ENCODE measurements at places on chromosomes 3 and 15.

DNA sequence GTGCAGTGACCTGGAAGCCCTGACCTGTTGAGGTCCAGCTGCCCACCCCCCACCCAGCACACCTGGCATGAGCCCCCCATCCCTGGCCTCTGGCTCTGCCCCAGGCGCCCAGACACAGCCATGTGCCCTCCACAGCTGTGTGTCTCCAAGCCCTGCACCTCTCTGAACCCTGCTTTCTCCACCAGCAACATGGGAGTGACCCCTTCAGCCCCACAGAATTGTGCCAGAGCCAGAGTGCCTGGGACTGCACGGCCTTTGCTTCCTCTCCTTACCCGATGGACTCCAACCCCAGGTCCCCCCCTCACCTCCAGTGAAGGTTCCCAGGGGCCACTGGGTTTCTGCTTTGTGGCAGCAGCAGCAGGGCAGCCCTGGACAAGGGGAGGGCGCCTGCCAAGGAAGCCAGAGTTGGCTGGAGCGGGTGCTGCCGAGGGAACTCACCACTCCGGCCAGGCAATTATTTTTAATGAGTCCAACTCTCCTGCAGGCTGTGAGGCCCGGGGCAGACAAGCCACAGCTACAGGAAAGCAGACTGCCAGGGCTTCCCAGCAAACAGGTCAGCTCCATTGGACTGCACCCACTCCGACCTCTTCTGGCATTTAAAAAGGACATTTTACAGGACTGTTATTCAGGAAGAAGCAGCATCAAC is 24.1 kb downstream of the PRR20G start:
- H3K27ac ChIP-seq = no peak overlapping the region
- no peaks in the 10 kb centered on the region for H3K27me3 ChIP-seq
- H3K4me3 ChIP-seq = no peak overlapping the region

- no peaks in the 10 kb centered on the region for H3K36me3 ChIP-seq
- no peak for DNase-seq
- H3K27ac ChIP-seq = no peak overlapping the region
- peaks cover 8% of the 10 kb centered on the region for H3K4me1 ChIP-seq
Observed at GRCh38 chr15:99409560-99409959, 156.2 kb upstream of the MEF2A start.

DNA sequence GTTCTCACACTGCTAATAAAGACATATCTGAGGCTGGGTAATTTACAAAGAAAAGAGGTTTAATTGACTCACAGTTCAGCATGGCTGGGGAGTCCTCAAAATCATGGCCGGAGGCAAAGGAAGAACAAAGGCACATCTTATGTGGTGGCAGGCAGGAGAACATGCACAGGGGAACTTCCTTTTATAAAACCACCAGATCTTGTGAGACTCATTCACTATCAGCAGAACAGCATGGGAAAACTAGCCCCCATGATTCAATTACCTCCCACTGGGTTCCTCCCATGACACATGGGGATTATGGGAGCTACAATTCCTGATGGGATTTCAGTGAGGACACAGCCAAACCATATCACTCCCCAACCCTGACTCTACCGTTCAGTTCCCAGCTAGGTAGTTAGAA is 59.7 kb upstream of the MINAR1 start:
- no peaks in the 10 kb centered on the region for H3K4me1 ChIP-seq
- H3K27me3 ChIP-seq = no peaks in the 10 kb centered on the region
- no peak for DNase-seq
- no peak overlapping the region for H3K27ac ChIP-seq
- H3K36me3 ChIP-seq = no peaks in the 10 kb centered on the region
- H3K4me3 ChIP-seq = no peak overlapping the region

DNA sequence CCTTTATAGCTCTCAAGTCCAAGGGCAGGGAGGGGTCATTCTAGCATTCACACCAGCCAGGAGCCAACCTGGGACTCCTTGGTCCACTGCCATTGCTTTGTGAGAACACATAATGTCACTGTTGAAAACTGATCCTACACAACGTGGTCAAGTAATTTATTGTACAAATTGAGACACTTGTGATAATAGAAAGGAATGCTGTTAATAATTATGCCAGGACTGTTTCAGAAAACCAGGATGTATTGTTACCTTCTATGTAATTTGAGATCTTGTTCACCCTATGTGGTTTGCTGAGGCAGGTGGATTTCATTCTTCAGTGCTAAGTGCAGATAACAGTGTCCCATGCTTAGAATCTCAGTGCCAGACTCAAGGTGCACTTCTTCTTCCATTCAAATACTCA is 33.3 kb downstream of the TMCO5A start:
- no peaks in the 10 kb centered on the region for H3K4me1 ChIP-seq
- no peaks in the 10 kb centered on the region for H3K27me3 ChIP-seq
- DNase-seq = no peak
- H3K4me3 ChIP-seq = no peak overlapping the region
- no peak overlapping the region for H3K27ac ChIP-seq

DNA sequence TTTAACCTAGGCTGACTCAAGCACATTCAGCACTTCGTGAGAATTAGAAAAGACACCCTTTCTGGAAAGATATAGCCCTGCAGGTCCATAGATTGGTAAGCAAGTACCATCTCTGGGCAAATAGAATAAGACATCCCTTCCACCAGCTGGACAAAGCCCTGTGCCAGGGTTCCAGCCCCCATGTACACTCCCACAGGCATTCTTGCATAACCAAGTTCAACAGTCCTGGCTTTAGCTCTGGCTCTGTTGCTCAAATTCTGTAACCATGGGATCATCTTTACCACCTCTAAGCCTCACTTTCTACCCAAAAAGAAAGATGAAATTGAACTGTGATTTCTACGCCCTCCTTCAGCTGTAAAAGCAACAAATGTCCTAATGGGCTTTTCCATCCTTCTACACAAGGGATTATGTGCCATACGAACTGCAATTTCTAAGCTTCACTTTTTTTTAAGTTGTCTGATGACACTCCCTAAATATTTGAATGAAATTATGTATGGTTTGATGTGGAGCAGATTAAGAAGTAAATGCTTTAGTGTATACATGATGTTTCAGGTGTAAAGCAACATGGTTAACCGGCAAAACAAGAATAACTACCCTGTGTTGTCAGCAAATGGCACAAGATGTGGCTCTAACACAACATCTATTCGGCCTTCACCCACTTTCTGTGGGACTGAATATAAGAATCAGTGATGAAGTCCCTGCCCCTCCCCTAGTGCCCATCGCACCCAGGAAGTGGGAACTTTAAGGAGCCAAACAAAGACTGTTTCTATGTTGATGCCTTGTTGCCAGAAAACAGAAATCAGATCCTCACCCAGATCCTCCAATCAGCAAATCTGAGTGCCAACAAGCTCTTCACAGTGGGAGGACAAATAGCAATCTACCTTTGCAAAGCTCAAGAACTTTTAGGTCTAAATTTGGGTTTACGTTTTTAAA is 165.7 kb downstream of the P3H2 start:
- no peaks in the 10 kb centered on the region for H3K27me3 ChIP-seq
- no peaks in the 10 kb centered on the region for H3K36me3 ChIP-seq
- no peak overlapping the region for H3K4me3 ChIP-seq
- DNase-seq = no peak

GRCh38 chr15:66859688-66860253 is 157.7 kb downstream of the SMAD6 start:
- no peak overlapping the region for H3K4me3 ChIP-seq
- no peak overlapping the region for H3K27ac ChIP-seq
- H3K4me1 ChIP-seq = peaks cover 4% of the 10 kb centered on the region
- no peaks in the 10 kb centered on the region for H3K36me3 ChIP-seq
- DNase-seq = no peak
- H3K27me3 ChIP-seq = no peaks in the 10 kb centered on the region

DNA sequence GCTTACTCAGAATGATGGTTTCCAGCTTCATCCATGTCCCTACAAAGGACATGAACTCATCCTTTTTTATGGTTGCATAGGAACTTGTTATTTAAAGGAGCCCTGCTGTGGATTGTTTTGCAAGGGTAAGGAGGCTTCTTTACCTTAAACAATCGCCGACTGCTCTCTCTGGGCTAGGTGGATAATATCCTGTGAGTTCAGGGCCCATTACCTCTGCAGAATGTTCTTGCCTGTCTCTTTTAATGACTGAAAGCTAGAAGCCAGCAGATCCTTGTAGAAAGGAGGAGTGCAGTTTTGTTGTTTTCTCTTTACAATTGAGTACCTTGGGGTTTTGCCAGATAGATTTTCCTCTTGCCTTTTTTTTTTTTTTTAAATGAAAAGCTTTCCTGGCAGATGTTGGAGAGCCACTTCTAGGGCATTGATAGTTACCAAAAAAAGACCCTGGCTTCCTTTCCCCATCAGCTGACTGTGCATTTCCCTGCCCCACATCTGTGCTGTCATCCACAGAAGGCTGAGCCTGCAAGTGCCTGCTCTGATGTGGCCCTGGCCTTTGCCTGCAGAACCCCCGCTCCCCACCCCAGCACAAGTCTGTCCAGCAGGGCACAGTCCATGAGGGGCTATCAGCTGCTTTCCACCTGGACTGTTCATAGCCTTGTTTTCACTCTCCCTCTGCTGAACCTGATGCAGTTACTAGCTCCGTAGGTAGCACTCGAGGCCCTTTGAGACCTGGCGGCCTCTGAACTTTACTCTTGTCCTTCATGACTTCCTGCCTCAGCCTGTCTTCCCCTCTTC is 113.1 kb downstream of the CHCHD6 start:
- peak; percentile 34 for DNase-seq
- no peak overlapping the region for H3K4me3 ChIP-seq
- H3K27ac ChIP-seq = peak overlapping the region; percentile 34
- no peaks in the 10 kb centered on the region for H3K36me3 ChIP-seq
- no peaks in the 10 kb centered on the region for H3K27me3 ChIP-seq

DNA sequence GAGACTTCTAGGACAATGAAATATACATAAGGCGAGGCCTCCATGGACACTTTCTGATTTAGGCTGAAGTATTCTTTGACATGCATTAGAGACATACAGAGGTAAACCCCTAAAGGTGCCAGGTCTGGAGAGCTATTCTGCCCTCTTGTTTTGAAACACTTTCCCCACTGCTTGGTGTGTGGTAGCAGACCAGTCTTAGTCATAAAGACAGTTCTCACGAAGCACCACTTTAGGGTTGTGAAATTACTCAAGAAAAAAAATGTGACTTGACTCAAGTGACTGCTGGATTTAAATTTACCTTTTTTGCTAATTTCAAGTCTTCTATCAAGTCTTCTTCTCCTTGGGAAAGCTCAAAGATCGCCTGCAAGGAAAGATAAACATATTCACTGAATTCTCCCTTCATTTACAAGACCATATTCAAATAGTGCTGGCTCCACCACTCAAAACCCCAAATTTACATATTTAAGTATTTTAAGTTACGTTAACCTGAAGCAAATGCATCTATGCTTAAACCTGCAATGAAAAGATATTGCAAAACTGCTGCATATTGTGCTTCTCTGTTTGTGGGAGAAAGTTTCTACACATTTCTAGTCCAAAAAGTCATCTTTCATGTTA is 48.4 kb downstream of the ARHGEF3 start:
- DNase-seq = no peak
- H3K27me3 ChIP-seq = no peaks in the 10 kb centered on the region
- no peak overlapping the region for H3K27ac ChIP-seq
- H3K36me3 ChIP-seq = no peaks in the 10 kb centered on the region
- H3K4me3 ChIP-seq = no peak overlapping the region

GRCh38 chr3:22451501-22451900 is 700.5 kb upstream of the ZNF385D start:
- no peaks in the 10 kb centered on the region for H3K27me3 ChIP-seq
- no peaks in the 10 kb centered on the region for H3K4me1 ChIP-seq
- no peaks in the 10 kb centered on the region for H3K36me3 ChIP-seq
- H3K27ac ChIP-seq = peak overlapping the region; percentile 11
- DNase-seq = no peak

GRCh38 chr3:105448338-105448982 is 81.8 kb downstream of the ALCAM start:
- no peaks in the 10 kb centered on the region for H3K36me3 ChIP-seq
- H3K27ac ChIP-seq = no peak overlapping the region
- H3K4me3 ChIP-seq = no peak overlapping the region
- DNase-seq = peak; percentile 31
- H3K27me3 ChIP-seq = no peaks in the 10 kb centered on the region
- H3K4me1 ChIP-seq = no peaks in the 10 kb centered on the region

DNA sequence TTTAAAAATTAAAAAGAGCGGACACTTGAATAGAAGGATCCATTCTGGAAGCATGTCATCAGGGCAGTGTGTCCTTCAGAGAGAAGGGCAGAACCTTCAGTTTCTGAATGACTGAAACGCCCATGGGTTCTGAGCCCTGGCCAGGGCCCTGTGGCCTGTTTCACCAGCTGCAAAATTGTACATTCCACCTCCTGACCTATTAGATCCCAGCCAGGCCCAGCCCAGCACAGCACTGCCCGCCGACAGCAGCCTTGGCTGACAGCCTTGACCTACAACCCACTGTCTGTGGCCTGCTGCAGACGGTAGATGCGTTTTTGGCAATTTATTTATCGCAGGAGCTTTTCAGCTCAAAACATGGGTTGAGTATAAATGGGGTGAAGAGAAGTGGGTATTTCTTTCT is 5.9 kb upstream of the POLG start:
- no peak overlapping the region for H3K27ac ChIP-seq
- H3K4me1 ChIP-seq = no peaks in the 10 kb centered on the region
- no peak overlapping the region for H3K4me3 ChIP-seq

DNA sequence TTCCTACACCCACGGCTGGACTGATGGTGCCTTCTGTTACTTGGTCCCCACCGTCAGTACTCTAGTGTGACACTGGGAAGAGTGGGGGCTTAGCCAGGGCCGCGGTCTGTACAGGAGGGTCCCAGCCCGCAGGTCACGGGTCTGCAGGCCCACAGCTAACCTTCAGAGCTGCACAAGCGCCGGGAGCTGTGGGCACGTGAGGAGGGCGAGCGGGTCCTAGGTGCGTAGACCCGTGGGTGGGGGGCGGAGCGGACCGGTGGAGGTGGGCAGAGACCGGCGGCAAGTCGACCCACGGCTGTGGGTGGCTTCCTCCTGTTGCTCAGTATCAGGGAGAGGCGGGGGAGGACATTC is 1.2 kb downstream of the TNFAIP8L3 start:
- H3K27ac ChIP-seq = no peak overlapping the region
- no peak overlapping the region for H3K4me3 ChIP-seq
- peaks cover 82% of the 10 kb centered on the region for H3K27me3 ChIP-seq
- DNase-seq = no peak
- peaks cover 3% of the 10 kb centered on the region for H3K4me1 ChIP-seq
- no peaks in the 10 kb centered on the region for H3K36me3 ChIP-seq

DNA sequence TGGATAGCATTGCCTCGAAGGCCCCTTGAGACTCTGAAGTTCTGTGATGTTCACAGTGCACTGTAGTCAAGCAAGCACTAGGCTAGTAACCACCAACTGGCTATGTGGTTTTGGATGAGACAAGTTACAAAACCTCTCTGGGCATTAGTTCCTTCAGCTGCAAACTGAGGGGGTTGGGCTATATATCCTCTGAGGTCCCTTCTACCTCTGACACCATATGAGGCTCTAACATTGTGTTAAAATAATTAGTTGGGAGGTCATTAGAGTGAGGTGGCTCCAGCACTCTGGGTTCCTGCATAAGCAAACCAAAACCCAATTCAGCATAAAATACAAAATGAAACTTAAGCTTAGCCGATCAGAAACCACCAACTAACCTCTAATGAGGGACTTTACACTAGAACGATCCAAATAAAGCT is 209.5 kb upstream of the LRRN1 start:
- no peaks in the 10 kb centered on the region for H3K4me1 ChIP-seq
- no peak overlapping the region for H3K27ac ChIP-seq
- DNase-seq = no peak
- no peaks in the 10 kb centered on the region for H3K36me3 ChIP-seq
- H3K4me3 ChIP-seq = no peak overlapping the region

All from hepatocyte (in vitro differentiated cells).